ENCODE measurements at places on chromosomes 11 and 22. TPM values are rescaled to one million over a fixed set of nuclear protein-coding genes. Genes with fewer than 3 reads are reported as not detected.
A peak's percentile ranks its signal among the peaks of the same experiment; 100 is the strongest.

SELENOH gene
- polyA plus RNA-seq = 22.0 TPM

LDHAL6A gene
- polyA plus RNA-seq = not detected

- DNase-seq = peak; percentile 14
Observed at GRCh38 chr11:130634961-130635473, 186.6 kb downstream of the ADAMTS15 start.

TSSK2 gene
- not detected for polyA plus RNA-seq

DNA sequence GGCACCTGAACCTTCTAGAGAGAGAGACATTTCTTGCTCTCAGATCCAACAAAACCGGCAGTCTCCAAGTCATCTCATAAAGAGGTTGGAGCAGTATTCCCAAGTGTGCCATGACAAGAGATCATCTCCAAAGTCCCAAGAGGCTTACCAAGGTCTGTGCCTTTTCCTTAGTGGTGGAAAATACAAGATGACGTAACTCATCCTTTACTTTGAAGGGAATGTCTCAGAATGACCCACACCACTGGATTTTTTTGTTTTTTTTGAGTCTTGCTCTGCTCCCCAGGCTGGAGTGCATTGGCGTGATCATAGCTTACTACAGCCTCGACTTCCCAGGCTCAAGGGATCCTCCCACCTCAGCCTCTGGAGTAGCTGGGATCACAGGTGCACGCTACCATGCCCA, 71.0 kb upstream of the SLC22A12 start:
- no peak for DNase-seq

TMEM151A gene
- polyA plus RNA-seq = 0.33 TPM

- no peak for DNase-seq
Observed at GRCh38 chr11:131518305-131518838, 148.0 kb downstream of the NTM start.

DNA sequence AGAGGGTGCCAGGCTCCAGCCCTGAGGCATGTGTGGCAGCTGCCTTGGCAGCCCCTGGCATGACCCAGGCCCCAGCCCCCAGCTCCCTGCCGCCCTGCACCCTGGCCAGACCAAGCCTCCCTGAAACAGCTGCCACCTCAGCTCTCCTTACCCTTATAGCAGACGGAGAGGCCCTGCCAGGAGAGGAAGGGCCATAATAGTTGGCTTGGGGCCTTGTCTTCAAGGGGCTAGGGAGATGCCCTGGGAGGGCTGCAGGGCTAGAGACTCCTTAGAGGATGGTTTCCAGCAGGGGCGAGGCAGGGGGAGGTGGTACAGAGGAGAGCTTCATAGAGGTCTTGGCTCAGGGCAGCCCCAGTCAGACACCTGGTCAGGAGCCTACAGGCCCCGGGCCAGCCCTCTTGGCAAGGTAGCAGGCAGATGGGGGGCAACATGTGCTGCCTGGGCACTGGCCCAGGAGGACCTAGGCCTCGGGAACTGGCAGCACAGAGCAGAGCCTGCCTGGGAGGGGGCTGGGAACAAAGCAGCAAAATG, 13.0 kb downstream of the SMTN start:
- DNase-seq = no peak

DNA sequence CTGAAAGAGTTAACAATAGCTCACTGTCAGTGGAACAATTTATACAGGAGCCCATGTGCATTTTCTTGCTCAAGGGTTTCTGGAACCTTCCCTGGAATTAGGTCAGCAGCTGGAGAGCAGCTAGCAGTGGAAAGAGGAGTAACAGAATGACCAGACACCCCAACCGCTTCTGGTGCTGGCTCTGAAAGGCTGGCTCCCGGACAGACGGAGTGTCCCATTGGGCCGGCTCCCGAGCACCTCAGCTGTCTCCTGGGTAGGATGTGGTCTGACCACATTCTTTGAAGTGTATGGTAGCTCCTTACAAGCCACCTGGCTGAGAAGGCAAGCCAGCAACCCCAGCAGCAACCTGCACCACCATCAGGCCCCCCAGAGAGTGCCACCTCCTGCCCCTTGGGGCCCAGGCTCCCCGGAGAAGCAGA, 44.7 kb downstream of the ABTB2 start:
- DNase-seq = no peak

PDGFD gene
- polyA plus RNA-seq = 0.09 TPM

All from HepG2 (cell line).